ENCODE measurements at places on chromosomes 7 and 10.

DNA sequence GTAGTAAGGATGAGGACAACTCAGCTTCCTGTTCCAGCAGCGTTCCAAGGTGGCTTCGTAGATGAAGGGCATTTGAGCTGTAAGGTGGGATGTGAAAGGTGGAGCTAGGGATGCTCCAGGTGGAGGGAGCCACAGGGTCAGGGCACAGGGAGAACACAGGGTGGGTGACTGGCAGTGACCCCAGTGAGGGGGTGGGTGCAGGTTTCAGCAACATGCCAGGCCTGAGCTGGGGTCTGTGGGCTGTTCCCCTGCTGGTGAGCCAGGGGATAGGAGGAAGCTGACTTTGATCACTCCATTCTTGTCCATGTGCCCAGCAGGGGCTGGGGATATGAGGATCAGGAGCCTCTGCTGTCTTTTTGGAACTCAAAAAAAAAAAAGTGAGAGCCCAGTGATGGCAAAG lies 33.2 kb downstream of the CDH23 start:
- DNase-seq = no peak

- DNase-seq = peak; percentile 14
Measured at GRCh38 chr10:84172467-84173356, 889 bp upstream of the GPR15LG start.

GRCh38 chr7:109276348-109276747 lies 706.7 kb downstream of the DNAJB9 start:
- DNase-seq = no peak

- DNase-seq = no peak
Measured at GRCh38 chr7:148289630-148290029, 300.9 kb upstream of the C7orf33 start.

GRCh38 chr10:9390516-9390915 lies 1336.0 kb downstream of the GATA3 start:
- no peak for DNase-seq

DNA sequence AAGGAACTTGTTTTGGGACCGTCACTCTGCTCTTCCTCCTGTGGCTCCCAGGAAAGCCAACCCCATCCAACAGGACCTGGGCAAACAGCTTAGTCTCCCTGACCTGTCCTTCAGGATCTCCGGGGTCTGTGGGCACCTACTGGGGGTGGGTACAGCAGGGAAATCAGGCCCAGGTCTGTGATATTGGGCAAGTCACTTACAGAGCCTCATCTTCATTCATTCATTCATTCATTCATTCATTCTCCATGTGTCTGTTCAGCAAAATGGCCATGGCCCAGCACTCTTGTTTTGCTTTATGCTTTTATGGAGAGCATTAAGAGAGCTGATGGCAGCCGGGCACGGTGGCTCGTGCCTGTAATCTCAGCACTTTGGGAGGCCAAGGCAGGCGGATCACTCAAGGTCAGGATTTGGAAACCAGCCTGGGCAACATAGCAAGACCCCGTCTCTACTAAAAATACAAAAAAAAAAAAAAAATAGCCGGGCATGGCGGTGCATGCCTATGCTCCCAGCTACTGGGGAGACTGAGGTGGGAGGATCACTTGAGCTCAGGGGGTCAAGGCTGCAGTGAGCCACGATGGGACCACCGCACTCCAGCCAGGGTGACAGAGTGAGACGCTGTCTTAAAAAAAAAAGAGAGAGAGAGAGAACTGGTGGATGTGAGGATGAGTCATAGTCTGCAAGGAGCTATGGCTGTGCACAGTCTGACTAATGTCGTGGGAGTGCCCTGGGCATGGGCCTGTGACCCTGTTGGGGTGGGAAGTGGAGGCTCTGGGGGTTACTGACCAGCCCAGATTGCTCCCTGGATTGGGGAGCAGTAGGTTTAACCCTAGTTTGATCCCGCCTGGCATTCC lies 54.3 kb downstream of the CLIP2 start:
- DNase-seq = no peak

- no peak for DNase-seq
Measured at GRCh38 chr7:49839863-49840645, 66.6 kb downstream of the VWC2 start.

GRCh38 chr10:101934686-101935305 lies 91.2 kb upstream of the KCNIP2 start:
- DNase-seq = no peak

DNA sequence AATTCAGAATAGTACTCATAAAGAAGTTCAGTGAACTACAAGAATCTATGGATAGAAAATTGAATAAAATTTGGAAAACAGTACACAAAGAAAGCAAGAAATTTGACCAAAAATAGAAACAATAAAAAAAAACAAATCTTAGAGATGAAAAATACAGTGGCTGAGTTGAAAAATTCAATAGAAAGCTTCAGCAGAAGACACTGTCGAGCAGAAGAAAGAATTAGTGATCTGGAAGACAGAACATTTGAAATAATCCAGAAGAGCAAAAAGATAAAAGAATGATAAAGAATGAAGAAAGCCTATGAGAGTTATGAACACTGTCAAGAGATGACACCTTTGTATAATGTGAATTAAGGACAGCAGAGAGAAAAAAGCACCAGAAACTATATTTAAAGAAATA lies 480.6 kb downstream of the SDK1 start:
- no peak for DNase-seq

DNA sequence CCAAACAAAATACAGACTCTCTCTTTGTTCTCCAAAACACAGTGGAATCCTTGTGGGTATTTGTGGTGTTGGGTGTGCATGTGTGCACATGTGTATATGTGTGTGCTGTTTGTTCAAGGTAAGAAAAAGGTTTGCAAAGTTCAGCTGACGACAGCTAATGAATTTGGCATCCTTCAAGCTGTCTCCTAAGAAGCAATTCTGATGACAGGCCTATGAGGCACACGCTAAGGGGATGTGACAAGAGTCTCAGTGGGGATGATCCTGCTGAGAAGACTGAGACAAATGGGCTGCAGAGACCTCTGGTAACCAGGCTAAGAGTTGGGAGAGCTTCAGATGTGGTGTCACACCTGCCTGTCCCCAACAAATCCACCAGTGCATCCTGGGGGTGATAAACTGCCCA lies 26.5 kb upstream of the CELF2 start:
- no peak for DNase-seq

- no peak for DNase-seq
Measured at GRCh38 chr7:1666317-1666822, 3.7 kb upstream of the ELFN1 start.

DNA sequence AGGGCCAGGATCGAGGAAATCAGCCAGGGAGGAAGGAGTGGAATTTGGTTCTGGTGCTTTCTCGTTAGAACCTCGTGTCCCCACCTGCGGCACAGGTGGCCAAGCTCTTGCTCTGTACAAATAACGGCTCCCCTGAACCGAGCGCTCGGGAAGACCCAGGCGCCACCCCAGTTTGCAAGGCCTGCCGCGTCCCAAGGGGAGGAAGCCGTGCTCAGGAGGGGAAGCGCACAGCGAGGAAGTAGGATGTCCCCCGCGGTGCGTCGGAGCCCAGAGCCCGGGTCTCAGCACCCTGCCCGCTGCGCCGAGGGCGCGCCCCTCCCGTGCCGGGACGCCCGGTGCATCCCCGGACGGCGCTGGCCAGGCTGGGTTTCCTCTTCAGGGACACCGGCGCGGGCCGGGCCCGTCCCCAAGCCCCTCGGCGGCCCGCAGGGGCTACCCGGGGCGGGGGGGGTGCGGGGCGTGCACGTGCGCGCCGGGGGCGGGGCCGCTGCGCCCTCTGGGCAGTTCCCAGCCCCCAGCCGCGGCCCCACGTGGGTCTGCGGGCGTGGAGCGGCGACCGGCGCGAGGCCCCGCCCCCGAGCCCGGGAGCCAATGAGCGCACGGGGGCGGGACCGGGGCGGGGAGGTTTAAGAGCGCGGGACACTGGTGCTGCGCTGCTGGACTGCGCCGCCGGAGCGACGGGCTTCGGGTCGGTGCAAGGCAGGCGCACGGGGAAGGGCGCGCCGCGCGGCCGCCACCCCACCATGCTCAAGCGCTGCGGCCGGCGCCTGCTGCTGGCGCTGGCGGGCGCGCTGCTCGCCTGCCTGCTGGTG lies at the start of gene LFNG:
Gene LFNG, plus strand, starts transcription at position 656 of the 812 bp plus-strand sequence. Its CDS starts 88 bp downstream, at position 744.
- DNase-seq = peak; percentile 43

- no peak for DNase-seq
Measured at GRCh38 chr7:19397911-19398310, 252.7 kb upstream of the FERD3L start.

GRCh38 chr7:7919449-7919945 lies 49.1 kb upstream of the GLCCI1 start:
- DNase-seq = no peak

DNA sequence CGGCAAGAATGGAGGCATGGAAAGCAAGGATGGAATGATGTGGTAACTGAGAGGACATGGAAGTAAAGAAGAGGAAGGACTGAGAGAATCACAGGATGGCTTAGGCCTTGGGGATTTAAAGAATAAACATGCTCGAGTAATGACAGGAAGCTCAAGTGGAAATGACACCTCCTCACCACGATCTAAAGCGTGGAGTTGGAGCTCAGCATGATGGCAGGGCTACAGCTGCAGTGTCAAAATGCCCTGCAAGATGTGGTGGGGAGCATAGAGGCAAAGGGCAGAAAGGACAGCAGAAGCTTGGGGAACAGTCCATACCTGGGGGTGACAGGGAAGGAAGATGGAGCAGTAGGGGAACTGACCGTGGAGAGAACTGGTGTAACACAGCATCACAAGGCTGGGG lies 229.5 kb upstream of the PLXNA4 start:
- DNase-seq = no peak

DNA sequence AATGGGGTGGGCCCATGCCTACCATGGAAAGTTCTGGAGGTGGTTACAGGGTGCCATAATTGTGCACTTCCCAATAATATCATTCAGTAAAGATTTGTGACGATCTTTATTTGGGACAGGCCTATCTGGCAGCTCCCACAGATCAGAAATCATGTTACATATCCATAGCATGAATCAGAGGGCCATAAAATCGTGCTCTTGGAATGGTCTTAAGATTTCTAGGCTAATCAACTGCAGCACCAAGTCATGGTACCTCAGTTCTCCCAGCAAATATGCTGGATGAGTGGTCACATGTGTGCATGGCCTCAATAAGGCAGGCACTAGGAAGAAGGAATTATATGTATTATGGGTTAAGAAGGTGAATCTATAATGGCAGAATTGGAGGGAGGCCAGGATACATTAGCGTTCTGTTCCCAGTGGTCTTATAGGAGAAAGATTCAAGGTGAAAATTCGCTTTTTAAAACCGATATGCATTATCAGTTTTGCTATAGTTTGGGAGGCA lies 134.7 kb downstream of the NRP1 start:
- no peak for DNase-seq

DNA sequence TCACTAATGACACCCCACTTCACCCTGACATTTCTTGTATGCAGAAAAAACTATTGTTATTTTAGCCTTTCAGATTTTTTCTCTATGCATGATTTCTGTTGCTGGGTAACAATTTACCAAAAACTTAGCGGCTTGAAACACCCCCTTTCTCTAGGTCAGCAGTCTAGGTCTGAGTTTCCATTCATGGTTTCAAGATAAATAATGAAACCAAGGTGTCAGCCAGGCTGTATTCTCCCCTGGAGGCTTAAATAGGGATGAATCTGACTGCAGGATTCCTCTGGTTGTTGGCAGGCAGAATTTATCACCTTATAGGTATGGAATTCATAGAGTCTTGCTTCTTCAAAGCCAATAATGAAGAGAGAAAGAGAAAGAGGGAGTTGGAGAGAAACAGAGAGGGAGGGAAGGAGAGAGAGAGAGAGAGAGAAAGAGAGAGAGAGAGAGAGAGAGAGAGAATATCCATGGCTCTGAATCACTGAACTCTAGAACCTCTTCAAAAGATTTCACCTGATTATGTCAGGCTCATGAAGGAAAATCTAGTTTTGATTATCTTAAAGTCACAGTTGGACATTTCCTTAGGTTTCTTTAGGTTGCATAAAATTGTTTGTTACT lies 1224.6 kb upstream of the LRRTM3 start:
- no peak for DNase-seq

- no peak for DNase-seq
Measured at GRCh38 chr7:115679976-115680375, 350.6 kb downstream of the TFEC start.

GRCh38 chr7:2886900-2887299 lies 42.8 kb upstream of the GNA12 start:
- DNase-seq = no peak

DNA sequence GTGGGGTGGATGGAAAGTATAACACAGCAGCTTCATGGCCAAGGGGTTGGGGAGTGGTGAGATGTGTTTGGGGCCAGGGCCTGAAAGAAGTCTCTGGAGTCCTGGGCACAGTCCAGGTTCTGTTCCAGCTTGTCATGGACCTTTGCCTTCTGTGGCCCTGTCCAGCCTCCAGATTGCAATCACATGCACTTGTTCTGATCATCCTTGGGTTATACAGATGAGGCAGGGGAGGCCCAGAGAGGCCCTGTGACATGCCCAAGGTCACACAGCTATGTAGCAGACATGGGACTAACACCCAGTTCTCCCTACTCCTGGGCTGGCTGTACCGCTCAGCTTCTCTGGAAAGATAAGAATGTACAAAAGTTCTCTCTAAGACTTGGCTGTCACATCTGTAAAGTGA lies 11.7 kb downstream of the VWA2 start:
- no peak for DNase-seq

DNA sequence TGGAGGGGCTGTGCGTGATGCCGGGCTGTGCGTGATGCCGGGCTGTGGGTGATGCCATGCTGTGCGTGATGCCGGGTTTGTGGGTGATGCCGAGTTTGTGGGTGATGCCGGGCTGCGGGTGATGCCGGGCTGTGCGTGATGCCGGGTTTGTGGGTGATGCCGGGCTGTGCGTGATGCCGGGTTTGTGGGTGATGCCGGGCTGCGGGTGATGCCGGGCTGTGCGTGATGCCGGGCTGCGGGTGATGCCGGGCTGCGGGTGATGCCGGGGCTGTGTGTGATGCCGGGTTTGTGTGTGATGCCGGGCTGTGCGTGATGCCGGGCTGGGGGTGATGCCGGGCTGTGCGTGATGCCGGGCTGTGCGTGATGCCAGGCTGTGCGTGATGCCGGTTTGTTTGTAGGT lies 128.9 kb downstream of the FAM53B start:
- no peak for DNase-seq

- DNase-seq = no peak
Measured at GRCh38 chr10:34061841-34062240, 727.4 kb upstream of the NRP1 start.

GRCh38 chr10:78907551-78908211 lies 161.1 kb upstream of the ZMIZ1 start:
- no peak for DNase-seq

- DNase-seq = no peak
Measured at GRCh38 chr7:94044806-94045205, 40.7 kb upstream of the BET1 start.

DNA sequence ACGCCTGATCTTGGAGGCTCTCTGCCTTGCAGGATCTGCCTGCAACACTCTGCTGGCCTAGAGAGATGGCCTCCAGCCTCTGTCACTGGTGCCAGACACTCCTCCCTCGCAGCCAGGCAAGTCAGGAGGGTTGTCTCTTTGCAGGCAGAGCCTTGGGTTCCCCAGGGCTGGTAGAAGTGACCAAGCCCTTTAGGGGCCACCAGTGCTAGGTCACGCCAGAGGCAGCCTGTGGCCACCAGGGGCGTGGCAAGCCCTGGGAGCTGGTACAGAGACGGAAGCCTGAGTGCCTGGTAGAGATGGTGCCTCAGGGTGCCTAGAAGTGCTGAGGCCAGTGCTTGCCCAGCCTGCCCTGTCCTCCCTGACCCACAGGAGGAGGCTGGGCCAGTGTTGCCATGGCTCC lies 9.1 kb downstream of the ADCYAP1R1 start:
- no peak for DNase-seq

GRCh38 chr7:28815928-28816373 lies 142.2 kb downstream of the TRIL start:
- DNase-seq = no peak

- no peak for DNase-seq
Measured at GRCh38 chr10:74047304-74047703, 49.4 kb downstream of the VCL start.

Data from C1 segment of cervical spinal cord (tissue), 14 donors.